Fibroblast of the conjunctiva (primary cell): ENCODE measurements at places on chromosomes 3 and 15.

DNA sequence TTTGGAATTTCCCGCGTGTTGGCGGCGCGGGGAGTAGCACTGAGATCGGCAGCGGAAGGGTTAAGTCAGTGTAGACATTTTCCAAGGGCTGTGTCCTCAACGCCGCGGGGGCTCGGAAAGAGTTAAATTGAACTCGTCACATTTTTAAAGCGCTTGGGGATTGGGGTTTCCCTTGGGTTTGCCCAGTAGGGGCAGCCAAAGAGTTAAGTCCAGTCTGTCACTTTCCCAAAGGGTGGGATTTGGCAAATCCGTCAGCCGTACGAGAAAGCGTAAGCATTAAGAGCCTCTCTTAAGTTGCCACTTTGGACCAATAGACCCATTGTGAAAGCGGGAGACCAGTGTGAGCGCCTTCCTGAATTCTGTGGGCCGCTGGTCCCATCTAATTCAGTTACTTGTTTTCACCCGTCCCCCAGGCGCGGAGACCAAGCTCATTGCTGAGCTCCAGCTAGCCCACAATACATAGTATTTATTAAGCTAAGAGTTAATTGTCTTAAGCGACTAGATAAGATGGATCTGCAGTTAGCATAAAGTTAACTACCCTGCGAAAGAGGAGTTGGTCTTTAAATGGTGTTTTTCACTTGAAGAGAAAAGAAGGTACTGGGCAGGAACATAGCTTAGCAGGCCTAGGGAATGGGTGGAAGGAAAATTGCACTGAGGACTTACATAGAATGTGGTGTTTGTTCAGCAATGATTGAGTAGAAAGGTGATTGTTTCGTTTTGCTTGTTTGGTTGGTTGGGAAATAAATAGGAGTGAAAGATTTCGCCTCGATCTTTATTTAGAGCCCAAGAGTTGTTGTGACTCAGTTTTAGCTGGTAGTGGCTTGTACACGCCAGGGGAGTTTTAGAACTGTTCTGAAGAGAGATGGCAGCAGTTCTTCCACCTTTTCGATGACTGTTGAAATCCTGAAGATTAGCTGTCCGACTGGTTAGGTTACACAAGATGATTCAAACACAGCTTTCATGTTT, 932 bp downstream of the ARL8B start:
- peak; percentile 67 for DNase-seq

DNA sequence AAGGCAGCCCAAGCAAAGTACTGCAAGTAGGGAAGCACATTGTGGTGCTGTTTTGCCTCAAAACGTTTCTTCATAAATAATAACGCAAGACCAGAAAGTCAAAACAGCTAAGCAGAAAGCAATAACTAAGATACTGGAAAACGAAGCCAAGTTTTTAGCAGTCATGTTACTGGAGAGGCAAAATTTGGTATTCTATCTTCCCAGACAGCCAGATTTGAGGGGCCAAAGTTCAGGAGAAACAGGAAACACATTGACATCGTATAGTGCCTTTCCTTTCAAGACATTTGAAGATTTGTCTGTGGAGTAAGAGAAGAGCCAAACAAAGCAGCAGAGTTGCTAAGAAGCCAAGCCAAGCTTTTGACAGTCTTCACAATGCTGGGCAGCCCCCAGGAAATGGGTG, 843.6 kb upstream of the NECTIN3 start:
- no peak for DNase-seq

GRCh38 chr3:46365041-46365440, 5.7 kb upstream of the CCR5 start:
- DNase-seq = no peak

DNA sequence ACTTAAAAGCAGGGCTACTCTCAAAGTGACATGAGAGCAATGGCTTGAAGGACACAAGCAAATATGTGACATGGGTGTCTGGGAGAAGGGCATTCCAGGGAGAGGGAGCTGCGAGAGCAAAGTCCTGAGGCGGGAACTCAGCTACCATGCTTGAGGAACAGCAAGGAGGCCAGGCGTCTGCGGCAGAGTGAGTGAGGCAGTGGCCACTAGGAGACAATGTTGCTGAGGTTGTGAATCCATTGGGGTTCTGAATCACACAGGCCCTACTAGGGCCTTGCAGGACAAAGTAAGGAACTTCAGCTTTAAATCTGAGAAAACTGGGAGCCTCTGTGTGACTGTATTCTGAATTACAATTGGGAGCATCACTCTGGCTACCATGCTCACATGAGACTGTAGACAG, 94.1 kb upstream of the PRICKLE2 start:
- no peak for DNase-seq

GRCh38 chr3:12948371-12948770, 107.0 kb upstream of the RPL32 start:
- no peak for DNase-seq

- no peak for DNase-seq
Observed at GRCh38 chr3:192433704-192434103, 293.6 kb downstream of the FGF12 start.

DNA sequence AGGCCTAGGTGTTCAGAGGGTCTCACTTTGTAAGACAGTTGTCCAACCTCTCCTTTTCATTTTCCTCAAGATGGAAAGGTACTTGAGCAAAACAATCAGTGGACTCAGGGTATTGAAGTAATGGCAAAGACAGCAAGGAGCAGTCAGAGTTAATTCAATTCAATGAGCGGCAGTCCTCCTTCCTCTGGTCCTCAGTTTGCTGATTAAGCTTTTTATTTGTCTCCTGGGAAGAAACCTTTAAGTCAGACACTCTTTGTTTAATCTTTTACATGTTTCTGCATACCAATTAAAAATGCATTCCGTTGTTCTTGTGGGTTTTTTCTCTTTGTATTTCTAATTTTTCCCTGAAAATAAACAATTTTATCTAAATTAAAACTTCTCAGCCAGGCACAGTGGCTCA, 18.9 kb upstream of the ALDH1L1 start:
- no peak for DNase-seq

DNA sequence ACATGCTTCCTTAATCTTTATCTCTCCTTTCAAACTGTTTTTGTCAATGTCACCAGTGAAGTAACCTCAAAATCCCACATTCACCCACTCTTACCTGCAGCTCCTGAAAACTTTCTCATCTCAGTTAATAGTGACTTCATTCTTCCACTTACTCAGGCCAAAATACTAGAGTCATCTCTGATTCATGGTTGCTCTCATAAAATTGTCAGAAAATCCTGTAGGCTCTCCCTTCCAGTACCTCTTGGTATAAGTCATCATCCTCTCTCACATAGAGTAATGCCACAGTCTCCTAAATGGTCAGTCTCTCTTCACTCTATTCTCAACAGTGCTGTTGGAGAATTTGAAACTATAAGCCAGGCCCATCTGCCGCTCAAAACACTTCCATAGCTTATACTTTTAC, 34.9 kb upstream of the POU1F1 start:
- no peak for DNase-seq
